Inflammatory macrophage treated with lipopolysaccharide for 4 hours (primary cell): ENCODE measurements at places on chromosomes 16 and 17.

GRCh38 chr17:51759260-51759659 lies 399.3 kb downstream of the CA10 start:
- DNase-seq, result no peak

DNA sequence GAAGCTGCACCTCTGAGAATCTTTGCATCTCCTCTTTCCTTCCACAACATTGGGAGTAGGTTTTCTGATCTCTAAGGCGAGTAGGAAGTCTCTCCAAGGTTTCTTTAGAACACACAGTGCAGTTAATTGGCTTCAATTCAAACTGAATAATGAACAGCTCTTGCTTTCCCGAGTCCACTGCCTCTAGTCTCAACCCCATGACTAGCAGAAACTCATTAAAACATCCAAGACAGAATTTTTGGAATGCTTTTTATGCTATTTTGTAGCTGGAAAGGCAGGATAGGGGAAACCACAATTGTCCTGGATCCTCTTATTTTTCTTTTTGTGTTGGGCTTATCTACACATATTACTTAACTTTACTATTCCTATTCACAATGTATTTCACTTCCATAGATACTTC lies 206.6 kb downstream of the CDH8 start:
- no peak for DNase-seq

- DNase-seq, result peak; percentile 86
Observed at GRCh38 chr17:32746698-32747097, 130.2 kb downstream of the MYO1D start.

GRCh38 chr17:47099451-47099986 lies 89.6 kb downstream of the CDC27 start:
- no peak for DNase-seq

DNA sequence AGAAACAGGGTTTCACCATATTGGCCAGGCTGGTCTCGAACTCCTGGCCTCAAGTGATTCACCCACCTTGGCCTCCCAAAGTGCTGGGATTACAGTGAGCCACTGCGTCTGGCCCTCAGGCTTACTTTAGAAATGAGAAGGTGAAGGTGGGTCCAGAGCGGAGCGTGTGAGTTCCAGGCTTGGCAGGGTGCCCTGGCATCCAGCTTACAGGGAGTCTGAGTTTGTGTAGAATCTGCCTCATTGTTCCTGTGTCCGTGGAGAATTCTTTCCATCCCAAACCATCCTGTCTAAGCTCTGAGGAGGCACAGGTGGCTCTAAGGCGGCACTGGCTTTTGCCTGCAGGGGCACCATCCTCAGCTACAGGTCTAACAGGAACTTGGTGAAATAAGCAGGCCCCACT lies 50.6 kb downstream of the RAB11FIP3 start:
- no peak for DNase-seq

DNA sequence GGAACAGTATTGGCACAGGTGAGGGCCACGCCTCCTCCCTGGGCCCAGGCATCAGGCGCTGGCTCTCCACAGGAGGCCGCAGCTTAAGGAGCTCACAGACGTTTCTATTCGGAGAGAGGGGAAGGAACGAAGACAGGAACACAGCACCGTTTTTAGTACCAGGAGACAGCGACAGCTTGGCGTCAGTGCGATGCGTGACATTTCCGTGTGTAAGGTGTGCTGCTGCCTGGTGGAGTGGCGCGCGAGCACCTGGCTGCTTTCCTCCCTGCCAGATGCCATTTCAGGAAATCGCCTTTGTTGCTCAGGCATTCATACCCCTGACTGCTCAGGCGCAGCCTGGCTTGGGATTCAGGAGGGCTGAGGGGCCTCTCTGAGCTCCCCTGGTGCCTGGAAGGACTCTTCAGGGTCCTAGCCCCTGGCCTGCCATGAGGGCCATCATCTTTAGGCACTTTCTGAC lies 367.5 kb downstream of the CPPED1 start:
- DNase-seq, result no peak

- DNase-seq, result peak; percentile 64
Observed at GRCh38 chr17:979539-980405, at the start of gene NXN. Gene NXN, minus strand, starts transcription at chr17:979776.

- peak; percentile 1 for DNase-seq
Observed at GRCh38 chr16:83458612-83459011, 349.2 kb upstream of the HSBP1 start.
